ENCODE measurements at places on chromosomes 3 and 15.

- DNase-seq: no peak
Measured at GRCh38 chr3:73500321-73500720, 124.4 kb downstream of the PDZRN3 start.

DNA sequence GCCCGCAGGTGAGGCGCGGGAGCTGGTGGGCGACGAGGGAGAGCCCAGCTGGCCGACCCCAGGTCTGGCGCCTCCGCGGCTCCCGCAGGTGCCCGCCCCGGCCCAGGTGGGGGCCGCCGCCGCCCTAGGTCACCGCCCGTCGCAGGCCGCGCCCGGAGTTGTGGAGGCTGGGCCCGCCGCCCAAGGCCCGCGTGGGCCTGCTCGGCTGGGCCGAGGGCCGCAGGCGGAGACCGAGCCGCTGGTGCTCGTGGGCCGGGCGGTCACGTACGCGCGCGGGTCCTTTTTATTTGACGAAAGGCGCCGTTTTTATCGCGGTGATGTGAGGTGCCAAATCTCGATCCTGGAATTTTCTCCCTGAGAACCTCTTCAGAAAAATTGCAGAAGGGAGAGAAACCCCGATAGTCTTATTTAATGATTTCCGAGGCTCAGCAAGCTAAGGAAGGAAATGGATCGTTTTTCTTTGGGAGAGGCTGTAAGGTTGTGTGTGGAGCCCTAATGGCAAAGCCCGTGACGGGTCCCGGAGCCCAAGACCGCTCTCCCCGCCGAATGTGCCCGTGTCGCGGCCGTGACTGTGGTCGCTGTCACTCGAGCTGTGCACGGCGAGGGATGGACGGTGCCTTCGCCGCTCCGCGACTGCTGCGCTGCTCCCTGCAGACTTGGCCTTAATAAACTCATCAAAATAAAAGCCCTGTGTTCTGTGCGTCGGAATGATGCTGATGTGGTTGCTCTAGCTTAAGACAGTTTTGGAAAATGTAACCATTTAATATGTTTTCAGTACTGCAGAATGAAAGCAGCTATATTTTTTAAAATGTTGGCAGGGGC, 612 bp downstream of the APPL1 start:
- DNase-seq: peak; percentile 11

- DNase-seq: no peak
Measured at GRCh38 chr3:143480344-143480743, 360.8 kb downstream of the CHST2 start.

DNA sequence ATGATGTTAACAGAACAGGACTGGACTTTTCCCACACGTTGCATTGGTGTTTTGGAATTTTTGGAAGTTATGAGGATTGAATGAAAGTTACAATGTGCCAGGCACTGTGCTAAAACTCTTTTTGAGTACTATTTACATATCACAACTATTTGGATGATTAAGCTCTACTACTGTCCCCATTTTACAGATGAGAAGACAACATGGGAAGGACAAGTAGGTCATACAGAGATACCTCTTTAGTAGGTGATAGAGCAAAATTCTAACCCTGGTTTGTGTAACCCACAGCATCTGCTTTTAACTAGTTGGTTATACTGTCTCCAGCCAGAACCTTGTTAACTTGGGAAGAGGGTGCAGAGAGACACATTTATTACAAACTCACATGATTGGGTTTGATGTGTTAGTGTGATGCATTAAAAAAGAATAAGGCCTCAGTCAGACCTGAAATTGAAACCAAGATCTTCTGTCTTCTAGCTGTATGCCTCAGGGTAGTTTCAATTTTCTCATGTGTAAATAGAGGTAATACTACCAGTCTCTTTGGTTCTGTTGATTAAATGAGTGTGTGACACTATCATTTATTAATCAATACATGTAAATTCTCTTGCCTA, 1.4 kb downstream of the NDUFB4 start:
- no peak for DNase-seq

- no peak for DNase-seq
Measured at GRCh38 chr15:88284318-88284998, 27.9 kb upstream of the NTRK3 start.

DNA sequence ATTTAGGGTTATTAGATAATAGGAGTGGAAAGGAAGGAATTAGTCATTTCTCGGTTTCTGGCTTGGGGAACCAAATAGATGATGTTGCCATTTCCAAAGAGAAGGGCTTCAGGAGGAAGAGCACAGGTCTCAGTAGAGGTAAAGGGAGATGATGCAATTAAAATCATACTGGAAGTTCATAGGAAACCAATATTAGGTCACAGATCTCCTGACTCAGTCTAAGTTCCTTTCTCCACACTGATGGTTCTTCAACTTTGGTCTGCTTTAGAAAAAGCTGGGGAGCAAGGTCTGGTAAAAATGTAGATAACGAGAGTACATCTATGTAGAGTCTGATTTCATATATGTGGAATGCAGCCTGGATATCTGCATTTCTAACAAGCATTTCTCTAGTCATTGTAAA, 130.9 kb downstream of the POLQ start:
- no peak for DNase-seq

DNA sequence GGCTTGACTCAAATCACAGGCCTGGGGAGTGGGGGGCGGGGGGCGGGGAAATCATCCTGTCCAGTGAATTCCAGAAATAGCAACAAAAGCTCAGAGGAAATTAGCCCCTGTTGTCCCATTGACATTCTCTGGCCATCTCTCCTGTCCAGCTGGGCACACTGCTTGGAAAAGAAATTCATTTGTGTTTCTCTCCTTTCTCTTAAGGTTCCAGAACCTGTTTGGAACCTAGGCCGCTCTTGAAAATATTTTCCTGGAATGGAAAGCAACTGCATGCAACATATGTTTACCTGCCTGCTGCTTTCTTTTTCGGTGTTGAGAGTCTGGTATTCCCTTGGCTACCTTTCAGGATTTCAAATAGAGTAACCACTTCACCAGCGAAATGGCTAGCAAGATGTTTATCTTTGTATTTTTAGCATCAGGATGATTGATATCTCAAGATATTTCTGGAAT, 169.0 kb downstream of the GHSR start:
- DNase-seq: no peak

DNA sequence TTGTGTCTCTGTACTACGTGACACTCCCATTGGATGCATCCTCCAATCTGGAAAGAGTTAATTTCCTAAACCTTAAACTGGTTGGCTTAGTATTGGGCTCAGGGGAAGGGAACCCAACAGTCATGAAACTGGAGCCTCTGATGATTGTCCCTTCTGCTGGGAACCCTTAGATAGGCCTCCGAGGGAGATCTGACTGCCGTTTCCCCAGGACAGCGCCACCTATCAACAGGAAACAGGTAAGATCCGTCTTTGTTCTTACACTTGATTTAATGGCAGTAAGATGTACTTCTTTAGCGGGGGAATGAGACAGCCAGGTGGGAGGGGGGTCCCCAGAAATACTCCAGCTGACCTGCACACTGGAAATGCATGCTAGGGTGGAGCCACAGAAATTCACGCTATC, 1749.6 kb downstream of the SI start:
- DNase-seq: no peak

DNA sequence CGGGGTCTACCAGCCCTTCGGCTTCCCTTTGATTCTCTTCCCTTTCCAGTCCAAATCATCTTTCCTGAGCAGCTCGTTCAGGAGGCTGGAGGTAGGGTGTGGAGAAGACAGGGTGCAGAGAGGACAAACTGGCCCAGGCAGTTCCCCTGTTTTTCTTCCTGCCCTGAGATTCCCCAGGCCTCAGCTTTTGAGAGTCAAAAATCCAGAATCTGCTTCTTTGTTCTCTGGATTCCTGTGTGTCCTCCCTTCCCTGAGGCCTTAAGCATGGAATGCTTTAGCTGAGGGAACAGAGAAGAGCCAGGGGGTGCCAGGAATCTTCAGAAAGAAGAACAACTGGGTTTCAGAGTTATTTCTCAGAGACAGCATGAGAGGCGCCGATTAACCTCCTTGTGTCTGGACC, 26.7 kb upstream of the LRTM1 start:
- DNase-seq: no peak

DNA sequence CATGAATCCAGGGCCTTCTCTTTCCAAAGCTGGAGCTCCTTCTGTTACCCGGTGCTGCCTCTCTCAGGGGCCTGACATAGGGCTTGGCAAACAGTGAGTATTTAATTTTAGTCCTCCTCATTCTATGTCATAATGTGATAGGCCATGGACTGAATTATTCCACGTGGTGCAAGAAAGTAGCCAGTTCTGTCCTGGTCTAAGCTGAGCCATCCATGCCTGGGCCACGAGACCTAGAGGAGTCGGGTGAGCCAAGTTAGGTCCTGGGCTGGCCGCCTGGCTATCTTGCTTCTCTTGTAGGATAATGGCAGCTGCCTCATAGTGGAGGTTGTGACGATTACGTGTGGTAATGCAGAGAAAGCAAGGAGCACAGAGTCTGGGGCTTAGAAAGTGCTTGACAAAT, 170.6 kb downstream of the FAM43A start:
- no peak for DNase-seq

DNA sequence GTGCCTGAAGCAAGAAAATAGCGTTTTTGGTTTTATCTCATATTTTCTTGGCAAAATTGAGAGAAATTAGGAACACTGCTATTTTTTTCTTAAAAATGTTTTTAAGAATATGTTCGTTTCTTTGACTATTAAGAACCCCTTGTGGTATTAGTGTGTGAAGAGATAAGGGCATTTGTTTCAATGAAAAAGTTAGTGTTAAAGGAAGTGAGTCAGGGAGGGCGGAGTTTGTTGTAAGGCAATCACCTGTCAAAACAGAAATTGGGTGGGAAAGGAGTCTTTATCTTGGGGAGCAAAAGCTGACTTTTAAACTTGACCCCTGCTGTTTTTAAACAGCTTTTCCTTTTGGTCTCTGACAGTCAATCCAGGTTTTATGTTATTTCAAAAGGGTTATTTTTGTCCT, 4.2 kb downstream of the RAP2B start:
- peak; percentile 5 for DNase-seq

- no peak for DNase-seq
Measured at GRCh38 chr3:102619361-102619760, 184.5 kb downstream of the ZPLD1 start.

DNA sequence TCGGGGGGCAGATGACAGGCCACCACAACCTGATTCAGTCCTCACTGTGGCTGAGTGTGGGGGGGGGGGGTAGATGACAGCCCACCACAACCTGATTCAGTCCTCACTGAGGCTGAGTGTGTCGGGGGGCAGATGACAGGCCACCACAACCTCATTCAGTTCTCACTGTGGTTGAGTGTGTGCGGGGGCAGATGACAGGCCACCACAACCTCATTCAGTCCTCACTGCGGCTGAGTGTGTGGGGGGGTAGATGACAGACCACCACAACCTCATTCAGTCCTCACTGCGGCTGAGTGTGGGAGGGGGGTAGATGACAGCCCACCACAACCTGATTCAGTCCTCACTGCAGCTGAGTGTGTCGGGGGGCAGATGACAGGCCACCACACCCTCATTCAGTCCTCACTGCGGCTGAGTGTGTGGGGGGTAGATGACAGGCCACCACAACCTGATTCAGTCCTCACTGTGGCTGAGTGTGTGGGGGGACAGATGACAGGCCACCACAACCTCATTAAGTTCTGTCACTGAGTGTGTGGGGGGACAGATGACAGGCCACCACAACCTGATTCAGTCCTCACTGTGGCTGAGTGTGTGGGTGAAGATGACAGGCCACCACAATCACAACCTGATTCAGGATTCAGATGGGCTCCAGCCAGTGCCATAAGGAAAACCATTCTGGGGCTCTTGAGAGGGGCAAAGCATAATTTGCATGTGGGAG, 16.9 kb downstream of the ZNF717 start:
- DNase-seq: no peak

DNA sequence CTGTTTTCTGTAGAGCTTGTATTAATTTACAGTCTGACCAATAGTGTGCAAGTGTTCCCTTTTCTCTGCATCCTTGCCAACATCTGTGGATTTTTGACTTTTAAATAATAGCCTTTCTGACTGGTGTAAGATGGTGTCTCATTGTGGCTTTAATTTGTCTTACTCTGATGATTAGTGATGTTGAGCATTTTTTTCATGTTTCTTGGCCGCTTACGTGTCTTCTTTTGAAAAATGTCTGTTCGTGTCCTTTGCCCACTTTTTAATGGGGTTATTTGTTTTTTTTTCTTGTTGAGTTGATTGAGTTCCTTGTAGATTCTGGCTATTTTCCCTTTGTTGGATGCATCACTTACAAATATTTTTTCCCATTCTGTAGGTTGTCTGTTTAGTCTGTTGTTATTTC, 7.6 kb upstream of the ACOX2 start:
- no peak for DNase-seq

GRCh38 chr15:40357246-40357645, 773 bp upstream of the DISP2 start:
- DNase-seq: no peak

- peak; percentile 68 for DNase-seq
Measured at GRCh38 chr3:112561484-112561733, 353 bp downstream of the ATG3 start.

- no peak for DNase-seq
Measured at GRCh38 chr3:132637590-132637989, 22.0 kb downstream of the ACAD11 start.

DNA sequence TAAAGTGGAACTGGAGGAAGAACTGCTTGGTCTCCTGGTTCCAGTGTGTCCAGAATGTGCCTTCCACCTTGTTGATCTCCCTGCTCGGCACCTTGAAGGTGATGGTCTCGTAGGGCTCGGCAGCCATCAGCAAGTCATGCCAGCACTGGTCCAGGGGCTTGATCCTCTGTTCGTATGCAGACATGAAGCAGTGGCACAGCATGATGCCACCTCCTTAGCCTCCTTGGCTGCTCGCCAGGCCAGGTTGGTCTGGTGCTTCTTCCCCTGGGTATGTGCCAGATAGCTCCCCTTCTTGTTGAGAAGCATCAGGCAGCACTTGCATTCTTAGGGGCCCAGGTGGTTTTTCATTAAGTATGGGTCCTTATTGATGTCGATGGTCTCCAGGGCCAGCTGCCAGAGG, 17.8 kb upstream of the TXNRD3 start:
- no peak for DNase-seq

- no peak for DNase-seq
Measured at GRCh38 chr15:78182821-78183220, 33.7 kb downstream of the IDH3A start.

DNA sequence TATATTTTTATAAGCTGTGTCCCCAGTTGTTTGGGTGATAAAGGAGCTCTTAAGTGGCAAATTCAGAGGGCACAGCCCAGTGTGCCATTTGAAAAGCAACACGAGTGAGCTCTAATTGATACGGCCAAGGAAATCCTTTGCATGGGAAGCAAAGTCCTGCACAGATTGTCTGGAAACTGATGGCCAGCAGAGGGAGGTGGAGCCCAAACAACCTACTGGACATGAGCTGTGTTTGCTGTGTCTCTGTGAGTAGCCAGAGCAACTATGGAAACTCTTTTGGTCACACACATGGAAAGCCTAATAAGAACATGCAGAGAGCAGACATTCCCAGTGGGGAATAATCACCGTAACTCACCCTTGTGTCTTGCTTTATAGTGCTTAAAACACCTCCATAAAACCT, 24.4 kb downstream of the ONECUT1 start:
- DNase-seq: no peak

DNA sequence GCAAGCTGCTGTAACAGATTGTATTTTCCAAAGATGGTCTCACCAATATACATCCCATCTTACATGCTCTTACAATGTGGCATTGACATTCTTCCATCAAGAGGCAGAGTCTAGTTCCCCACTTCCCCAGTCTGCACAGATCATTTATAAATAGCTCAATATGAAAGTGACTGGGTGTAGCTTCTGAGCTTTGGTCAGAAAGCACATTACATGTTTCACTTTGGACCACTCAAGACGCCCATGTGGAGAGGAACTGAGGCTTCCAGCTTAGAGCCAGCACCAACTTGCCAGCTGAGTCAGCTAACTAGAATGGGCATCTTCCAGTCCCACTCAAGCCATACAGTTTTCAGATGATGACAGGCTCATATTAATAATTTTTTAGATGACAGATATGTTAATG, 45.5 kb downstream of the GREM1 start:
- no peak for DNase-seq
